ENCODE measurements at places on chromosomes 3 and 15. TPM values are rescaled to one million over a fixed set of nuclear protein-coding genes. Genes with fewer than 3 reads are reported as not detected.

DNA sequence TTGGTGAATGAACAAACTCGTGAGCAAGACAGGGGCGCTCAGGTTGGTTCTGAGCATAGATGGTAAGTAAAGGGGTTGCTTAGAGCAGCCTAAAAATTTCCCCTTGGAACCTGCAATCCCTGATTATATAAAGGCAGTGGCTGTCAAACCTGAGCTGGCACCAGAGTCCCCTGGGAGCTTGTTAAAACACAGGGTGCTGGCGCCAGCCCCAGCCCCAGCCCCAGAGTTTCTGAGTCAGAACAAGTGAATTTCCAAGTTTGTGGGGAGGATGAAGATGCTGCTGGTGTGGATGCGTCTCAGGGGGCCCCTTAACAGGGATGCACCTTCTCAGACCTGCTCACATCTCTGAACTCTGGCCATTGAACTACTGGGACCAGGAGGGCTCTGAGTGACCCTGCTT lies 48.2 kb downstream of the FEM1B start:
- no peak for DNase-seq

DNA sequence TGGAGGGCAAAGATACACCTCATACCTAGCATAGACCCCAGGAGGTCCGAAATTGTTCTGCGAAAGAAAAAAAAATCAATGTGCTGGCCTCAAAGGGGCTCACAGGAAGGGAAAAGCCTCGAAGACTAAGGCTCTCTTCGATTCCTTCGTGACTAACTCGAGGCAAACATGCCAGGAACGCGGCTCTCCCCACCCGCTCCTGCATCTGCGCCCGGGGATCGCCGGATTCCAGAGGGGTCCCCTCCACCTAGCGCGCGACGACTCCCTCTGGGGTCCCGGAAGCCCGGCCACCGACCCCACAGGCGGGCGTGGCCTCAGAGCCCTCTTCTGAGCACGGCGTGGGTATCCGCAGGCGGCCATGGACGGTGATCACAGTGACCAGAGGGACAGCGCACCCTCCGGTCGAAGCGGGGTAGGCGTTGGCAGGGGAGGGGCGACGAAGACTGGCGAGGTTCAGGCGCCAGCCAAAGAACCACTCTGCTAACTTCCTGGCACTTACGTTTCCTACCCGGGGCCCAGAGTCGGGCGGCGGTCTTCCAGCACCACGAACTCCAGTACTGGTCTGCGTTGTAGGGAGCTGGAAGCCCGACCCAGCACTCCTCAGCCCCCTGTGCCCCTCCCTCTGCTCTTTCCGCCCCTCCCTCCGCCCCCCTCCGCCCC lies 515 bp upstream of the EIF3J start:
- DNase-seq = peak; percentile 69

The OR5K3 gene
- not detected for total RNA-seq

DNA sequence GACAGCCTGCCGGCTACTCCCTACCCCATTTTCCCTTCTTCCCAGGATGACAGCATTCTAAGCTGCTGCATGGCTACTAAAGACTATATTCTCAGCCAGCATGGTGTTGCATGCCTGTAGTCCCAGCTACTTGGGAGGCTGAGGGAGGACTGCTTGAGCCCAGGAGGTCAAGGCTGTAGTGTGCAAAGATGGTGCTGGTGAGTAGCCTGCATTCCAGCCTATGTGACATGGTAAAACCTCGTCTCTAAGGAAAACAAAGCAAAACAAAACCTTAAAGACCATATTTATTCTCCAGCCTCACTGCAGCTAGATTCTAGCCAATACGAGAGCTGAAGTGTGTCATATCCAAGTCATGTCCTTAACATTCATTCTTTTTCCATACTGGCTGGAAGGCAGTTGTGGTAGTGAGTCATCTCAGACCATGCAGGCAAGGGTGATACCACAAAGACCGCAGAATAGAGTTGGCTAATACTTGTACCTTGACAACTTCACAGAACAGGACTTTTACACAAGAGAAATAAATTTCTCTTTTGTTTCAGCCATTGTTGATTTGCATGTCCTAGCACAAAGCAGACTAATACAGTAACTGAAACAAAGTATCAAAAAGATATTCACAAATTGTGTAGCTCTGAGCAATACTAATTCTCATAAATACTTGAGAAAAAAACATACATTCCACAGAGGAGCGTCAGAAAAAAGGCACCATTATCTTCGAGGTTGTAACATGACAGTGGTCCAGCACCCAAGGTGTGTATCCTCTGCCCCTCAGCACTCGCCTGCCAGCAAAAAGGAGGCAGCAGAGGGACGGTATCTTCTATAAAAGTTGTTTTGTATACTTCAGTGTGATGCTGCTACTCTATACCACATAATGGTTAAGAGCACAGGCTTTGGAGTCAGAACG lies 14.8 kb downstream of the PBRM1 start:
- peak; percentile 92 for DNase-seq

DNA sequence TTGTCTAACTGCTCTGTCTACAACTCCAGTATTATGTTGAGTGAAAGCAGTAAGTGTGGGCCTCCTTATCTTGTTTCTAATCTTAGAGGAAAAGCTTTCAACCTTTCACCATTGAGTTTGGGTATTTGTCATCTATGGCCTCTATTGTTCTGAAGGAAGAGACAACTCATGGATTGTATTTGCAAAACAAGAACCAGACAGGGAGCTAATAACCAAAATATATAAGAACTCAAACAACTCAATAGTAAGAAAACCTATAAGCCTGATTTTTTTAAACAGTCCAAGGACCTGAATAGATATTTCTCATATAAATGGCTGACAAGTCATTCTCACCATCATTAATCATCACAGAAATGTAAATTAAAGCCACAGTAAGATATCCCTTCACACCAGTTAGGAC lies 113.0 kb downstream of the TAFA4 start:
- no peak for DNase-seq

- DNase-seq = no peak
Measured at GRCh38 chr15:22988811-22989210, 8.6 kb upstream of the CYFIP1 start.

The ZKSCAN7 gene
- total RNA-seq = not detected

DNA sequence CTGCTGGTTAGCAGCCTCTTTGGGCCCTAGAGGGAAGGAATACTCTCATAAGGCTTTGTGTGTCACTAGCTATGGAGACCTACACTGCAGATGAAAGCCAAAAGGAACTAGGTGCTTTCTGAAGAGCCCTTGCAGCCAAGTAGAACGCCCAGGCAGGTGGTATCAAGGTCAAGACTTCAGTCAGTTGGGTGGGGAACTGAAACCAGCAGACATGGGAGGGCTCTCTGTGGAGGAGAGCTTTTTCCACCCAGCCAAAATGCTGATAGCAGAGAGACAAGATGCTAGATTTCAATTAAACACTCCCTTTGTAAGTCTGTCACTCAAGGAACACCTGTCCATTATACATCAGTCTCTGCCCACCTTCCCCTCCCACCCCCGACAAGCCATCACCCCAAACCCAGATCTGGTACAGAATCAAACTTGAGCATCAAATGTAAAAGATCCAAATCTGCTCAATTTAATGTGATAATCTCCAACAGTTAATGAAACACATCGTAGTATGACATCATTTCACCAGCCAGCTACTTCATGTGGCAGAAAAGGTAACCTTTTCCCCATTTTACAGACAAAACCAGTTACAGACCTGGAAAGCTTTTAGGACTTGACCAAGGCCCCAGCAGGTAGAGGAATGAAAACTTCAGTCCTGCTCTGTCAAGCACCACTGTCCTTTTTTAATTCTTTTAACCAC lies 14.6 kb downstream of the MRPS25 start:
- no peak for DNase-seq

GRCh38 chr3:12132881-12133280 lies 25.8 kb downstream of the TIMP4 start:
- no peak for DNase-seq

The SPINK8 gene
- not detected for total RNA-seq

The APBA2 gene
- total RNA-seq = 0.31 TPM

The SERPINI1 gene
- total RNA-seq = 8.0 TPM

DNA sequence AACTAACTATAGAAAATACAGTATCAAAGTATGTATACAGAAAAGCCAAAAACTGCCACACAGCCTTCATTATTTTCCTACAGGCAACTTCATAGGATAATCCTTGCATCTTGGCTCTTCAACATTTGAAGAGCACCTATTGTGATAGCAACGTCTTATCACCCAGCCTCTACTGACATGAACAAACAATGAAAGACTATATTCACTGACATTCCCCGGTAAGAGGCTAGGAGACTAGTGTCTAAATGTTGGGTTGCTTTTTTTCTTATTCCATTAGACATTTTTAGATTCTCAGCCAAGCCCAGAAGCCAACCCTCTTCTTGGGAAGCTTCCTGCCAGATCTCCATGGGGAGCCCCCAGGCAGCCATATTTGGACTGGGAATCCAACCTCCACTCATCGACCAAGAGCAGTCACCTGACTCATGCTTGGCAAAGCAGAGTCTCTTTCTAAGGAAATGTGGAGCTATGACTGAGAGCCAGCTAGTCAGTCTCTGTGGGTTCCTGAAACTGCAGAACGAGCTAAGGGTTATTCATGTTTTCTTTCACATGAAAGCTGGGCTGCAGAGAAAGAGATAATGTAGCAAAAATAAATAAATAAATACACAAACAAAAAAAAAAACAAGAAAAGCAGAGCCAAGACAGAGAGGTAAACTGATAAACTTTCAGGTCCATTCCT lies 227.5 kb downstream of the MAGI1 start:
- no peak for DNase-seq

The COLQ gene
- 0.64 TPM for total RNA-seq

DNA sequence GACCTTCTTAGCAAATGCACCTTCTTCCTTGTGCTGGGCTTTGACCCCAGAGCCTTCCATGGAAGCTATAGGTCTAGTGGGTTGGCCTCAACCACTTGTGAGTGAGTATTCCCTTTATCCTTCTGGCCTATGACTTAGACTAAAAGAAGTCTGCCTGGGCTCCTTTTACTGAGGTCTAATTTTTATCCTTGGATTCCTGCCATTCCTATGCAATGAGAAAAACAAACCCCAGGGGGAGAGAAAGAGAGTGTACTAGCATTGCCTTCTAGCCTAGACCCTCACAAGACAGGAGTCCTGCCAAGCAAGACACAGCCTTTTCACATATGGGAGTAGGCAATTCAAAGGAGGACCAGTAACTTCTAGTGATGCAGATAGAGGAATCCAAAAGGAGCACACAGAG lies 155.4 kb downstream of the PPM1L start:
- DNase-seq = no peak

GRCh38 chr15:87566236-87566635 lies 690.3 kb downstream of the NTRK3 start:
- no peak for DNase-seq

DNA sequence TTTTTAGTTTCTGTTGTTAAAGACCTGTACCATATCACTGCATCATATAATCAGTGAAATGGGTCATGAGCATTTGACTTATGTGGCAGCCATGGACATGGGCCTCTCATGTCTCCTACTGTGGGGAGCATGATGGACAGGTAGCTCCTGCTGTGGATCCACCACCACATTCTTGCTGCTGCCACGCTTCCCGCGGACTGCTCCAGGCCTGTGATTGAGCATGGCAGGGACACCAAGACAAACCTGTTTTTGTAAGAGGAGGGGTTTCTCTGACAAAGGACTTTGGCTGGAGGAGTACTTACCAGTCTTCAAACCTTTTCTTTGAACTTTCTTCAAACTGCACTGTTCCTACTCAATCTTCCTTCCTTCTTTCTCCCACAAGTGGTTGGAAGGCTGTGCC lies 17.9 kb upstream of the P2RY14 start:
- no peak for DNase-seq

The NR2C2 gene
- 30.6 TPM for total RNA-seq

- DNase-seq = no peak
Measured at GRCh38 chr3:49661281-49661680, 12.9 kb upstream of the APEH start.

The GHRL gene
- not detected for total RNA-seq

Data from Panc1 (cell line).